ENCODE measurements at places on chromosomes 1 and 21. TPM values are rescaled to one million over a fixed set of nuclear protein-coding genes. Genes with fewer than 3 reads are reported as not detected.
A peak's percentile ranks its signal among the peaks of the same experiment; 100 is the strongest.

- H3K27me3 ChIP-seq = no peaks in the 10 kb centered on the region
- peak overlapping the region; percentile 75 for H3K27ac ChIP-seq
- H3K36me3 ChIP-seq = no peaks in the 10 kb centered on the region
- no peaks in the 10 kb centered on the region for H3K4me1 ChIP-seq
- no peak for DNase-seq
Observed at GRCh38 chr1:45643978-45644377, 20.1 kb upstream of the CCDC17 start.

SIM2 gene
- 0.15 TPM for total RNA-seq

- no peaks in the 10 kb centered on the region for H3K36me3 ChIP-seq
- H3K4me3 ChIP-seq = no peak overlapping the region
- H3K4me1 ChIP-seq = peaks cover 6% of the 10 kb centered on the region
- no peak overlapping the region for H3K27ac ChIP-seq
- H3K27me3 ChIP-seq = peaks cover 28% of the 10 kb centered on the region
Observed at GRCh38 chr1:202713110-202713509, 2.9 kb upstream of the SYT2 start.

DNA sequence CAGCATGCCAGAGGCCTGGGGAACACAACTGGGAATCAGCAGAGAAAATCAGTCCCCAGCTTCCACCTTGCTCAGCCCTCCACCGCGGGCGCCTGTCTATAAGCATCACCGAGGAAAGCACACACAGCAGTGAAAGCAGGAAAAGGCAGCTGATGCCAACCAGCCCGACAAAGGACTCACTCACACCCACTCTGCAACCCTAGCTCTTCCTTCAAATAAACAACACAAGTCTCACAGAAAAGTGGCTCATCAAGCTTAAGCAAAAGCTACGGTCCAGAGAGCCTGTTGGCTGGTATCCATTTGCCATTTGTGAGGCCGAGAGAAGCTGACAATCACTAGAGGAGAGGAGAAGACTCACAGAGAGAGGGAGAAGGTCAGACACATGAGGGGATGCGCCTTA, 27.1 kb downstream of the MRAP start:
- H3K36me3 ChIP-seq = peaks cover 10% of the 10 kb centered on the region
- DNase-seq = no peak
- H3K27me3 ChIP-seq = no peaks in the 10 kb centered on the region
- no peak overlapping the region for H3K4me3 ChIP-seq

KLHDC9 gene
- 9.8 TPM for total RNA-seq

DNA sequence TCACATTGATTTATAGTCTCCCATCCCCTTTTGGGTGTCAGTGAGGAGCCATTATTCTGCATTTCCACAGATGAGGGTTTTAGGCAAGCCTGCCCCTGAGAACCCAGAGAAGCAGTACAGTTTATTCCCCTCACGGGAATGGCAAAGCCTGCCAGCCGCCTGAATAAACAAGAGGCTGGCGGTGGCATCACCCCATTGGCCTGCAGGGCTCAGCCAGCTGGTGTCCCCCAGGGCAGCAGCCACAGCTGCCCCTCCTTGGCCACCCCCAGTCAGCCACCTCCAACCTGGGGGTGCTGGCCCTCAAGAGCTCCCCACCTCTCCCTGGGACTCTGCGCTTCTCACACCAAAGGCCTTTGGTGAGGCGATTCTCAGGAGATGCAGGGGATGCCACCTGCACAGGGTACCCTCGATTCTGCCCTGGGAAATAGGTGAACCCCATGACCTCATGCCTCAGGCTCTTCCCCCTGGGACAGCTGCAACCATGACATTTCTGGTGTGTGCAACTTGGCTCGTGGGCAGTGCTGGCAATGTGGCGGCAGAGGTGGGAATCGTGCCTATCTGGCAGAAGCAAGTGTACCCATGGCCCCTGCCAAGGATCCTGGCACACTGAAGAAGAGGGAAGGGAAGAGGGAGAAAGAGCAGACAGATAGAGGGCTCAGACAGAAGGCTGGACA, 14.0 kb downstream of the OLFML2B start:
- H3K27me3 ChIP-seq = no peaks in the 10 kb centered on the region
- no peaks in the 10 kb centered on the region for H3K4me1 ChIP-seq
- H3K4me3 ChIP-seq = no peak overlapping the region
- DNase-seq = no peak
- no peaks in the 10 kb centered on the region for H3K36me3 ChIP-seq
- H3K27ac ChIP-seq = no peak overlapping the region

HFM1 gene
- total RNA-seq = 0.48 TPM

DNA sequence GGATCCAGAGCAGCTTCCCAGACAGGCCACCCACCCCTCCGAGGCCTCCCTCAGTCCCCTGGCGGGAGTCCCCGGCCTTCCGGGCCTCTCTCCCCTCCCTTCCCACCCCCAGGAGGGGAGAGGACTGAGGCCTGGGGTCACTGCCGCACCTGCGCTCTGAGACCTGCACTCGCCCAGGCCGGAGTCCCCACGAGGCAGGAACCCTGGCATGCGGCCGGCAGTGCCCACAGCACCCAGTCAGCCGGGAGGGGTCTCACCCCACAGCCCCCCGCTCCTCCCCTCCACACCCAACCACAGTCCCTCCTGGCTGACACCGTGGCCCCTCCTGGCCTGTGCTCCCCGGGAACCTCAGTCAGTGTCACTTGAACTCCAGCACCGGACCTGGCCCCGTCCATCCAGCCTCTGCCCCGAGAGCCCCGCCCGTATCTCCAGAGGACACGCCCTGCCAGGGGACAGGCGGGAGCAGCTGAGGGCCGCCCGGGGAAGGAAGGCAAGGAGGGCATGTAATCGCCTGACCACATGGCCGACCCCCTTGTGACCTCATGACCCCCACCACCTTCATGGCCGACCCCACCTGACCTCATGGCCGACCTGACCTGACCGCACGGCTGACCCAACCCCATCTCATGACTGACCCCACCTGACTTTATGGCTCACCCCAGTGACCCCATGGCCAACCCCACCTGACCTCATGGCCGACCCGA, 28.7 kb upstream of the TTLL10 start:
- no peaks in the 10 kb centered on the region for H3K36me3 ChIP-seq
- H3K27me3 ChIP-seq = no peaks in the 10 kb centered on the region
- H3K4me1 ChIP-seq = no peaks in the 10 kb centered on the region

AMY2A gene
- 1.3 TPM for total RNA-seq

- H3K27me3 ChIP-seq = no peaks in the 10 kb centered on the region
- no peak for DNase-seq
- H3K36me3 ChIP-seq = no peaks in the 10 kb centered on the region
- no peaks in the 10 kb centered on the region for H3K4me1 ChIP-seq
Observed at GRCh38 chr1:15034656-15035055, 118.9 kb upstream of the TMEM51 start.

GRCh38 chr1:17673329-17674072, 81.6 kb upstream of the ACTL8 start:
- no peak overlapping the region for H3K4me3 ChIP-seq
- H3K27me3 ChIP-seq = no peaks in the 10 kb centered on the region
- H3K4me1 ChIP-seq = no peaks in the 10 kb centered on the region
- no peak overlapping the region for H3K27ac ChIP-seq
- H3K36me3 ChIP-seq = no peaks in the 10 kb centered on the region

DNA sequence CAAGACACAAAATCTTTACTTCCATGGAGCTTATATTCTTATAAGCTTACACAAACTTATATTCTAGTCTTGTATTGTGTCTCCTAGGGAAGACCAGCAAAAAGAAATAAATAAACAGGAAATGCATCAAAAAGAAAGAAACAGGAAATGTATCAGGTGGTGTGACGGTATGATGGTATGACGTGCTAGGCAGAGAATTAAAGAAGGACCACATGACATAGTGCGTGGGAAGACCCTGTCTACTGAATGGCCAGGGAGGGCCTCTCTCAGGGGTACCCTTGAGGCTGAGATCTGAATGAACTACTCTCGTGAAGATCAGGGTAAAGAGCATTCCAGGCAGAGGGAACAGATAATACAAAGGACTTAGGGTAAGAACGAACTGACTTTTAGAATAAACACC, 15.6 kb upstream of the WDR26 start:
- H3K27ac ChIP-seq = peak overlapping the region; percentile 75
- no peaks in the 10 kb centered on the region for H3K27me3 ChIP-seq
- no peak overlapping the region for H3K4me3 ChIP-seq

GRCh38 chr1:212077028-212077427, 41.5 kb downstream of the DTL start:
- no peaks in the 10 kb centered on the region for H3K36me3 ChIP-seq
- H3K27me3 ChIP-seq = no peaks in the 10 kb centered on the region
- DNase-seq = no peak
- H3K4me1 ChIP-seq = no peaks in the 10 kb centered on the region
- H3K4me3 ChIP-seq = no peak overlapping the region
- no peak overlapping the region for H3K27ac ChIP-seq

TMPRSS3 gene
- total RNA-seq = 9.2 TPM

GRCh38 chr1:8878448-8878697, at the start of gene ENO1:
Gene ENO1 (minus strand): TSS chr1:8878686. CDS start chr1:8874908, 3,778 bp downstream.
- H3K27ac ChIP-seq = peak within 1 kb of the TSS; percentile 97
- peaks cover 18% of the 10 kb centered on the region for H3K4me1 ChIP-seq
- no peaks in the 10 kb centered on the region for H3K27me3 ChIP-seq
- peak within 1 kb of the TSS; percentile 75 for H3K4me3 ChIP-seq
- H3K36me3 ChIP-seq = no peaks in the 10 kb centered on the region

TAS1R1 gene
- total RNA-seq = not detected

PYGO2 gene
- 26.2 TPM for total RNA-seq

GRCh38 chr1:213345621-213346020, 294.6 kb downstream of the RPS6KC1 start:
- H3K27me3 ChIP-seq = no peaks in the 10 kb centered on the region
- no peak overlapping the region for H3K4me3 ChIP-seq
- H3K27ac ChIP-seq = no peak overlapping the region
- H3K4me1 ChIP-seq = no peaks in the 10 kb centered on the region
- DNase-seq = no peak

DNA sequence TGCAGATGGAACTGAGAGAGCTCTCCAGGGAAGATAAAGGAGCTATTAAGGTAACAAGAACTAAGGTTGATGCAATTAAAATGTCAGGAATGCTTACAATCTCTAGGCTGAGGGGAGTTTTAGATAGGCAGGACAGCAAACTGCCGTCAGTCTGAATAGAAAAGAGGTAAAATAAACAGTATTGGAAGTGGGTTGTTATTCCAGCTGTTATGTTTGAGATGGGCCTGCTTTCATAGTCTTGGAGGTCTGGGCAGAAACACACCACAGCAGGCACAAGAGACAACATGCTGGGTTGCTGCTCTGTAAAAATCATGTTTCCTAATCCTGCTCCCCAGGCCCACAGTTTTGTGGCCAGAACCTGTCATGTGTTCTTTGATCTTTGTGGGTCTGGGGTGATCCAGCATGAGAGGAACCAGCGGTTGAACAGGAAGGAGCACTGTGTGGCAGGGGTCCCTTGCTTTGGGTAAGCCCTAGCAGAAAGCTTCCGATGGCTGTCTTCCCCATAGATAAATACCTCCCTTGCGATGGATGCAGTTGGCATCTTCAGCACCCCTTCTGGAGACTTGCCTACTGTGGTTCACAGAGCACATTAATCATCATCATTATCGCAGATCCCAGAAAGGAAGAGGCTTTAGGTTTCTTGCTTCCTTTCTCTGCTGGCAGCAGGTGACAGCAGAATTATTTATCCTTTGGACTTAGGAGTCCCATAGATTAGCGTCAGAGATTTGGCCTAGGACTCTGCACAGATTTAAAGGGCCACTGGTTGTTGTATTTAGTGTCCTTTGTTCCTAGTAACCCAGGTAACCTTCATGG, 97.1 kb downstream of the AK5 start:
- no peaks in the 10 kb centered on the region for H3K36me3 ChIP-seq
- H3K27ac ChIP-seq = no peak overlapping the region
- no peaks in the 10 kb centered on the region for H3K27me3 ChIP-seq
- H3K4me1 ChIP-seq = no peaks in the 10 kb centered on the region

NPR1 gene
- total RNA-seq = 46.5 TPM

- no peak for DNase-seq
- H3K4me3 ChIP-seq = no peak overlapping the region
- H3K4me1 ChIP-seq = no peaks in the 10 kb centered on the region
- no peaks in the 10 kb centered on the region for H3K27me3 ChIP-seq
- H3K27ac ChIP-seq = no peak overlapping the region
Observed at GRCh38 chr1:162343470-162343869, 33.2 kb downstream of the SPATA46 start.

NTNG1 gene
- 5.7 TPM for total RNA-seq

OR10J1 gene
- not detected for total RNA-seq

GRCh38 chr1:106534612-106535011, 521.9 kb upstream of the PRMT6 start:
- no peak for DNase-seq
- H3K27ac ChIP-seq = no peak overlapping the region
- no peaks in the 10 kb centered on the region for H3K4me1 ChIP-seq

- no peaks in the 10 kb centered on the region for H3K4me1 ChIP-seq
- H3K27ac ChIP-seq = no peak overlapping the region
- no peaks in the 10 kb centered on the region for H3K27me3 ChIP-seq
- no peak overlapping the region for H3K4me3 ChIP-seq
Observed at GRCh38 chr1:90605070-90605469, 112.0 kb downstream of the BARHL2 start.

FCRLB gene
- 0.33 TPM for total RNA-seq

All from breast epithelium (tissue), 4 donors.